GDM1 (cell line): ENCODE measurements at places on chromosomes 12 and 14.

DNA sequence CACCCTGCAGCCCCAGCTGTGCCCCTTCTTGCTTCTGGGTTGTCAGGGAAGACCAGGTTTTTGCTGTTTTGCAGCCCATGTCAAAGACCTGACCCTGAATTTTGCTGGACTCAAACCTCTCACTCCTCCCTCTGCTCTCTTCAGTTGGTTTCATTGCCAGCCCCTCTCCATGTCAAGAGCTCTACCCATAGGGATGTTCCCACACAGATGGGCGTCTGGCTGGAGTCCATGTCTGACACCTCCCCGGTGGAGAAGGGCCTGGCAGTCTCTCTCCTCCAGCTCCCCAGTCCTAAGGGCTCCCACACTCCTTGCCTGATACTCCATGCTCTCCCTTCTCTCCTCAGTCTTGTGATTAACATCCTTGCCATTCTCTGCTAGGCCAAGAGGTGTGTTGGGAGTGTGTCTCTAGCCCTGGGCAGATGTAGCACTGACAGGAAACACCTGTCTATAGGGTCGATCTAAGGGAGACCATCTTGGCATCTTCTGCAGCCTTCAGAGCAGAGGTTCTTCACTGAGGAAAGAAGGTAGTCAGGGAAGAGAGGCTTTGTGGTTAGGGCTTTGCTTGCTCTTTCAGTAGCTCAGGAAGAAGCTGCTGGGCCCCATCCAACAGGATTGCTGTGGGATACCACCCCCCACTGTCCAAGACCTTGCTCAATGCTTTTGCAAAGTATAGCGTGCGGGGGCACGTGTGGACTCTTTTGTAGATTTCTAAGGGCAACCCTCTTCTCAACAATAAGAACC is 4.7 kb downstream of the ASIC1 start:
- no peak for DNase-seq

DNA sequence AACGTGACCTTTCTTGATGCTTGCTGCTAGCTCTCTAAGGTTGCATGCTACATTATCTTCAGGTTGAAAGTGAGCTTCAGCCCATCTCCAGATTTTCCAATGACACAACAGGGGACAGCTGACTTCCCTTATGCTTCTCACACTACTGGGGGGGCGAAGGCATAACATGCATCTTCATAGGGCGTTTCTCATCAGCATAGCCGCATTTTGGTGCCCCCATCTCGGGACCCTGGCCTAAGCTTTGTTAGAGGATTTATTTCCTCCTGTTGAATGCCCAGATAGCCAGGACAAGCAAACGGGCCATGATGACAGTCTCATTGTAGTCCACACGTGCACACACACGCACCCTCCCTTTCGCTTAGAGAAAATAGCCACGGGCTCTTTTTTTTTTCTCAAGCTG is 30.7 kb downstream of the SSPN start:
- no peak for DNase-seq

GRCh38 chr14:60963761-60964160 is 17.1 kb downstream of the TRMT5 start:
- DNase-seq: no peak

- no peak for DNase-seq
Measured at GRCh38 chr12:6894321-6894720, 10.3 kb upstream of the LRRC23 start.

- peak; percentile 8 for DNase-seq
Measured at GRCh38 chr14:69101331-69101826, 51.5 kb downstream of the DCAF5 start.

GRCh38 chr14:20743556-20743955 is 2.1 kb upstream of the EDDM3A start:
- DNase-seq: no peak

GRCh38 chr14:93104961-93105360 is 10.8 kb downstream of the ITPK1 start:
- DNase-seq: no peak

GRCh38 chr12:66288121-66288520 is 14.2 kb upstream of the HELB start:
- no peak for DNase-seq
